T-helper 2 cell (primary cell): ENCODE measurements at places on chromosomes 12 and 14.

DNA sequence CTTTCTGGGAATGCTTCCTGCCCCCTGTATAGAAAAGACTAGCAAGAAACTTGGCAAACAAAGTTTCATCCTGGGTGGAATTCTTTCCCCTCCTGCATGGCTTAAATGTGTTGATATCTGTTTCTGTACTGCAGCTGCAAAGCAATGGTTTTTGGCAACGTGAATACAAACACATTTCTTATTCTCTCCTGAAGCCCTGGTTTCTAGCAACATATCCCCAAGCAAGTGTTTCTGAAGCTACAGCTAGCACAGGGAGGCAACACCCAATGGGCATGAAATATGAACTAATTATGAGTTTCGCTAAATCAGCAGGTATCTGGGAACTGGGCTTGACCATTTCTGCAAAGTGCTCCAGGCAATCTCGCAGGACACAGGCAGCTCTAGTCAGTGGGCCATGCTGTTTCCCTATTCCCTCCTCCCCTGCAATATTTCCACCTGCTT, 392.3 kb upstream of the TMPO start:
- no peak for DNase-seq

DNA sequence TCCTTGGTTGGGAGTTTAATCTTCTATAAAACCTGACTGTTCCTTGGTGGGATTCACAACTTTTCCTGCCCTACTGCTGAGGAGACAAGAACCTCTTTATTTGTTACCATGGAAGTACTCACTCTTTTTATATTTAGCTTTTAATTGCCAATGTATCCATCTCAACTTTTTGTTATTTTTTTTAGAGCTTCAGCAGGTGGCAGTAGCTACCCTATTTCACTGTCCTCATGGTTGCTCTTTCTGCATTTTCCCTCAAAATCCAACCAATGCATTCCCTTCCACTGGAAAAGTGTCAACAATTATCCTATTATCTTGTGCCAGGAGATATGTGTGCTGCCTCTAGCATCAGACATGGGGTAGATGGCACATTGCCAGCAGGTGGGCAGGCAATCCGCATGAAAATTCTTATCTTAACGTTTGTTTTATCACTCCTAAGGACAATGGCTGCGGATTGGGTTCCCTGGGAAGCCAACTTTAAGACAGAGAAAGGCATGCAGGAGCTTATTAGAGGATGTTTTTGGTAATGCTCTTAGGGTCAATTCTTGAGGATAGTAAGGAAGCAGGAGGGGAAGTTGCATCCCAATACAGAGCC, 406.4 kb downstream of the SNAPC1 start:
- DNase-seq: no peak

- no peak for DNase-seq
Measured at GRCh38 chr12:131912518-131913274, 16.4 kb upstream of the PUS1 start.

DNA sequence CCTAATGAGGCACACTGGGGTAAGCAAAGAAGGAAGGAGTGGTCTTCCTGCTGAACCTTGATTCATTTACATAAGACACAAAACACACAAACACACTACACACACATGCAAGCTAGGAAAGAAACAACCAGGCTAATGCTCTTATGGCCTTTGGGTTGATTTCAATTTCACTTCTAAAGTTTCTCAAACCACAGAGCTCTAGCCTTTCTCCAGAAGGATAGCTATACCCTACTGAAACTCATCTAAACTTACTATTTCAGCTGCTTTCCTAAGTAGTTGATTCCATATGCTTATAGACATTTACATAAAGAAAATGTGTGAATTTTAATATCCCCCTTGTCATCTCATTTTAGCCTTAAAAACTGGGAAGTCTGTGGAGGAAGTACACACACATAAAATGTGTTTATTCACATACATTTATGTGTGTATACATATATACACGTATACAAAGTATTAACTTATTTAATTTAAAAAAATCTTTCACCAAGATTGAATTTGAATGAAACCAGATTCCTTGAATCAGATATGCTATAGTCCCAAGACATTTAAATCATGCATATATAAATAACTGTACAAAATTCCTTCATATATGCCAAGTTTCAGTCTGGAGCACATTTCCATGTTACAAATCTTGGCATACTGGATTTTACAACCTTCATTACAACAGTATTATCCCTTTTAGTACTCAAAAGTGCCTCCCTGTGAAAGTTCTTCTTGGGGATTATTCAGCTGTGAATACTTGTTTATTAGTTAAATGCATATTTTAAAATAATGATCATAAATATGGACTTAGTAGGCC, 231.8 kb upstream of the NPAS3 start:
- DNase-seq: no peak

DNA sequence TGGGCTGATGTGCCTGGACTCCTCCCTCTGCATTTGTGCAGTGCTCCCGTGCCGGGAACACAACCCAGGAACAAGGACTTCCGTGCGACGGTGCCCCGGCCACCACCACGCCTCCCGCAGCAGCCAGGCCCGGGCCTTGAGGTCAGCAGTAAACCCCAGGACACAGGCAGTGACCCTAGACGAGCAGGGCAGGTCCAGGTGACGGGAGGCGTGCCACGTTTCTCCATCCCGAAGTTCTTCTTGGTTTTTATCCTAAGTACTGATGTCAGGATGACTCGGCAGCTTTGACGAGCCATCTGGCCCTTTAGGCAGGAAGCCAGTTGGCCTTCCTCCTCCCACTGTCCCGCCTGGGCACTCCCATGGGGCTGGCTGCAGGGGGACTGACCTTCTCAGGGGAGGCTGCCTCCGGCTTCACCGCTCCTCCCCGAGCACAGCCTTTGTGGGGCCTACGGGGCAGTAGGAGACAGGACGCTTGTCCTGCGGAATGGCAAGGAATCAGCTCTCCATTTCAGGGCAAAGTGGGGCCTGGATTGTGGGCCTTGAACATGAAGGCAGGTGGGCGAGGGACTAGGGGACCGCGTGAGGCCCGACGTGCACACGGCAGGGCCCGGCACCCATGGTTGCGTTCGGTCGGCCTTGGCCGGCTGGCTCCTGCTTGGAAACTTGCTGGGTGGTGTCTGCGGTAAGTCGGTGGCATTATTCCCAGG, 94.1 kb downstream of the FBXL14 start:
- DNase-seq: no peak

DNA sequence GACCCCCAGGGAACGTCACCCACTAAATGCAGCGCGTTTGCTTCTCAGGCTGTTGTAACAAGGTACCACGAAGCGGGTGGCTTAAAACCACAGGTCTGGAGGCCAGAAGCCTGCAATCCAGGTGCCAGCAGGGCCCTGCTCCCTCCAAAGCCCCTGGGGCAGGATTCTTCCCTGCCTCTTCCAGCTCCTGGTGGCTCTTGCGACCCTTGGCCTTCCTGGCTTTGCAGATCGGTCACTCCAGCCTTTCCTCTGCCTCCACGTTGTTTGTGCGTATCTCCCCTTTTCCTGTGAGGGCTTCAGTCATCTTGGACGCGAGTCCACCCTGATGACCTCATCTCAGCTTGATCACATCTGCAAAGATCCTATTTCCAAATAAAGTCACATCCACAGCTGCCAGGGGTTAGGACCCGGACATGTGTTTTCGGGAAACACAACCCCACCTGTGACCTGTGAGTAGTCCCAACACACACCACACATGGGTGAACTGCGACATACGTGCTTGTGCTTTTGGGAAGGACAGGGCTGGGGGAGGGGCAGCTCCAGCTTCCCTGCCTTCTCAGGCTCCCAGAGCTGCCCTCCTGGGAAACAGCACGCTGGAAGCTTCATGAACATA, 114.5 kb upstream of the NCOR2 start:
- no peak for DNase-seq

DNA sequence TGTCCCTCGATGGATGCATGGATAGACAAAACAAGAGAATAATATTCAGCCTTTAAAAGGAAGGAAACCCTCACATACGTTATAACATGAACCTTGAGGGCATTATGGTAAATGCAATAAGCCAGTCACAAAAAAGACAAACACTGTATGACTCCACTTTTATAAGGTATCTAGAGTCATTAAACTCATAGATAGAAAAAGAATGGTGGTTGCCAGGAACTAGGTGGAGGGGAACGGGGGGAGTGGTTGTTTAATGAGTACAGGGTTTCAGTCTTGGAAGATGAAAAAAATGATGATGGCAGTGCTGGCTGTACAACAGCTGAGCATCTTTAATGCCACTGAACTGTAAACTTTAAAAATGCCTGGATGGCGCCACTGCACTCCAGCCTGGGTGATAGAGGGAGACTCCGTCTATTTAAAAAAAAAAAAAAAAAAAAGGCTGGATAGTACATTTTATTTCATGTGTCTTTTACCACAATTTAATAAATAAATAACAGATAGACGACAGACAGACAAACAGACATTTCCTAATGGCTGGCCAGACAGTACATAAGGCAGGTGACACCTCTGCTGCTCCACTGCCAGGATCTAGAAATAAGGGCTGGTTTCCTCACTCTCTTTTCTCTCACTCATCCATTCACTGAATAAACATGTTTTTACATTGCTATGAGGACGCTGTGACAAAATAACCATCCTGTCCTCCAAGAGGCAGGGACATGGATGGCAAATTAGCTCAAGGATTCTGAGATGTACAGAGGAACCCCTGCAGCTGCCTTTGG, 118.8 kb downstream of the FOXN3 start:
- no peak for DNase-seq

DNA sequence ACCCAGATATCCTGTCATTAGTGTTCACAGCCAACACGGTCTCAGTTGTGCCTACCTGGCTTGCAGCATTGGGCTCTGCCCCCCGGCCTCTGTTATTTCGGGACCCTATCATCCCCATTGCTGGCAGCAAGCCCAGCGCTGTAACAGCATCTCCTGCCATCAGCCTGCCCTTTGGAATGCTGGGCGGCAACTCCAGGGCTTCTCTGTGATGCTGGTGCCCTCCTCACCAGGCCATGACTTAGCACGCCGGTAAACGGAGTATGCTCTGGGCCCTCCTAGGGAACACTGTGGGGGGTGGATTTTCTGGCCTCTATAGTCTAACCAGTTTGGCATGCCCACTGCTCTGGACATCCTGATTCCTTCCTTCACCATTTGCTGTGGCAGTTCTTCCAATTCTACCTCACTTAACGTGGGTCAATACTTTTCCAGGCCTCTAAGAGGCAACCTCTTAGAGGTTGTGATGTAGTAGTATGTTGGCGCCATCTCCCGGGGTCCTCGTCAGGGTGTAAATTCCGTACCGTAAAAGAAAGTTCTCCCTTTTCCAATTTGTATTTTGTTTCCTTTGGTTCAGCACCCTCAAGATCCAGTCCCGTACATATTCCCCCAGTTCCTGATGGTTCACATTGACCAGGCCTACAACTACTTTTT, 80.0 kb downstream of the SINHCAF start:
- no peak for DNase-seq

DNA sequence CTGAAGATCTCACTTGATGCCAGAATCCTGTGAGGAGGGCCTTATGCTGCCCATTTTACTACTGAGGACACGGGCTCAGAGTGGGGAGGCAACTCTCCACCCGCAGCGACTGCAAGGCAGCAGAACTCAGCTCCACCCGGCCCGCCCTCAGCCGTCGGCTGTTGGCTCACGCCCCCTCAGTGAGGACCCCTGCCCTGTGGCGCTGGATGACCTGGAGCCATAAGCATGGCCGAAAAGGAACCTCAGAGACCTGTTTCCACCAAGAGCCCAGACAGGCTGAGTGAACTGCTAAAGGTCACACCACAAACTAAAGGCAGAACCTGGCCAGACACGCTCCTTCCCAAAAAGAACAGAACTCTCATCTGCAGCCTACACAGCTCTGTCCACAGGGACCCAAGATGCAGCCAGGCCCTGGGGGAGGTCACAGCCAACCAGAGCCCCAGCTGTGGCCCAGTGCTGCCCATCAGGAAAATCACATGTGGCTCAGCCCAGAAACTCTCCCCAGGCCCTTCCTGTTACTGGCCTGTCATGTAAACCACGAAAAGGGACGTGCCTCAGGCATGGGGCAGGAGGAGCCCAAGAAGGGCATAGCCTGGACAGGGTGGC, 32.8 kb downstream of the CCNK start:
- no peak for DNase-seq

GRCh38 chr12:111868676-111869588, 26.9 kb downstream of the MAPKAPK5 start:
- DNase-seq: no peak

DNA sequence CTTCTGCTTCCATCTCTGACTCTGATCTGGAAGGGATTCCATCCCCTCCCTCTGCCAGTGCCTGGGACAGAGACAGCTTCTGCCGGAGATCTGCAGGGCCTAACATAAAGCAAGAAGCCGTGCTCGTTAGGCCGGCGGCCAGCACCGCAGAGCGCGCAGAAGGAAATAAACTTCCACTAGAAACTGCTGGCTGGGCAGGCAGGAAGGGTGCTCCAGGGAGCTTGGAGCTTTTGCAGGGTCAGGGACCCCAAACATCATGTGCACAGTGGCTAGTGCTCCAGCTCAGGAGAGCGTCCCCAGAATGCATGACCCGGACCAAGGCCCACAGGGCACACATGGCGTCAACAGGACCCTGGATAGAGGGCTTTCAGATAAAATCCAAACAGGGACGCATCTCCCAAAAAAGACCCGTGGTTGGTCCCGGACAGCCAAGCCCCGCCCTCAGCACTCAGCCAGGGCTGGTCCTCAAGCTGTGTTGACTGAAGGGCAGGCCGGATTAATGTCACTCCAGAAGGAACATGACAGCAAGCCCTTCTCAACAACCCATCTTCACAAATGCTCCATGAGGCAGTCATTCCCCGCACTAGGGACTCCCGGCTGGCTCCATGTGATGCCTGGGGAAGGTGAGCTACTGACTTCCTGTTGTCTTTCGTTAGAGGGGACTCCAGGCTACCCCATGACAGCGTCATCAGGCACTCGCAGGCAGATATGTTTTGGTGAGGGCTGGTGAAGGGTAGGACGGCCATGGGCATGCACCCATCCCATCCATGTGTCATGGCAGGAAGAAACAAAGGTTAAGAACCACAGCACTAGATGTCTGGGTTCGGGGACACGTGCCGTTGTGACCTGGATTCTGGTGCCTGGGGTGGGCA, 121.5 kb downstream of the CALM1 start:
- DNase-seq: no peak

DNA sequence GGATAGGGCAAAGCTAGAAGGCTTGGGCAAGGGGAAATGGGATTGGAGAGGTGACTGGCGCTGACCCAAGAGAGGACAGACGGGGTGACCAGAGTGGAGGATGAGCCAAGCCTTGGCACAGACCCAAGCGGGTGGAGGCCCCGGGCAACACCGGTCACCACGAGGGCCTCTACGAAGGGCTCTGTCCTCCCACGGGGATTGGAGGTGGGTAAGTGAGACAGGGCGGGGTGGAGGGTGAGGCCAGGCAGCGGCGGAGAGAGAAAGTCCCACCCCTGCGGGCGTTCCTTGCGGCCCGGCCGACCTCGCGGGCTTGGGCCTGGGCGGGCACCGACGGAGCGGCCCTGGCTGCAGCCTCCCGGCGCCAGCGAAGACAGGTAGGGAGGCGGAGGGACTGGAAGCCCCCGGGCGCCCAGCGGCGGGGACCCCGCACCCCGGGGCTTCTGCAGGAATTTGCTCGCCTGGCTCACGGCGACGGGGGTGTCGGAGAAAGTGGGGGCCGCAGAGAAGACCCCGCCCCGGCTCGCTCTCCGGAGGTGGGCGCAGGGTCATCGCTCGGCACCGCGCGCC, at the start of gene PAPLN:
Gene PAPLN, plus strand, starts transcription at position 288 of the 567 bp plus-strand sequence. CDS start 2,273 bp downstream, outside the sequence.
- DNase-seq: no peak

GRCh38 chr12:4438834-4439596, 6.6 kb downstream of the FGF6 start:
- DNase-seq: no peak

GRCh38 chr14:76963372-76963771, 65.1 kb downstream of the IRF2BPL start:
- no peak for DNase-seq
